Activated CD4-positive, alpha-beta memory T cell treated with anti-CD3 and anti-CD28 coated beads, Interleukin-2, amount 10 ng/mL, durations not matched to agents 7 days and 5 days (primary cell): ENCODE measurements at places on chromosomes 12 and 14. TPM values are rescaled to one million over a fixed set of nuclear protein-coding genes. Genes with fewer than 3 reads are reported as not detected.

MAP1LC3B2 gene
- total RNA-seq, result 0.83 TPM

PRR4 gene
- total RNA-seq, result 0.68 TPM

IGF1 gene
- total RNA-seq, result 0.86 TPM

LAG3 gene
- total RNA-seq, result 91.9 TPM

GDF11 gene
- 7.2 TPM for total RNA-seq

DYRK2 gene
- total RNA-seq, result 49.5 TPM

ZFHX2 gene
- total RNA-seq, result 1.5 TPM

NR4A1 gene
- total RNA-seq, result 10.5 TPM

HOXC12 gene
- not detected for total RNA-seq

RNASE3 gene
- total RNA-seq, result not detected

FAR2 gene
- 19.1 TPM for total RNA-seq

HVCN1 gene
- total RNA-seq, result 11.6 TPM

- peak; percentile 59 for DNase-seq
Observed at GRCh38 chr14:61103541-61104339, 122.7 kb downstream of the SLC38A6 start.

DNA sequence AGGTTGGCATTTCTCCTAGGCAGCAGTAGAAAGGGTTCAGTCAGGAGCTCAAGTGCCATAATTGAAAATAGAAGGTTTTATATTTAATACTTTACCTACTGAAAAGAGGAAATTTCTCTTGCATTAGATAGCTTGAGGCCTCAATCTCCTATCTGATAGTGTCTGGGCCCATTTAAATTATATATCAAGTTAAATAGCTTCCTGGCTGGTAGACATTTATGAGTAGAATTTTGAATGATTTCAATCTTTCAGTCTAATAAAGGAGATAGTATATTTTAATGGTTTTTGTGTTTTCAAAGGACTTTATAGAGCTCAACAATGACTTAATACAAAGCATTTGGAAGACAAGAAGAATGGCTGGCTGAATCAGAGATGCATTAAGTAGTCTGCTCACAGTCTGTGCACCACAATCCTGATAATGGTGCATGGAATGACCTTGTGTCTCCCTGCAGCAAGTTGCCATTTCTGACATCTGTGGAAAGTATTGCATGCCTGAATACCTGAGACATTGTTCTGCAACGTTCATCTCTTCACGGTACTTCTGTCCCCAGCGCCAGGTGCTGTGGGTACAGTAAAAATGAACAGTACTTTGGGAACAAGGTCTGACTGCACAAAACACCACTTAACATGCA, 974.1 kb downstream of the TMTC2 start:
- no peak for DNase-seq

DNA sequence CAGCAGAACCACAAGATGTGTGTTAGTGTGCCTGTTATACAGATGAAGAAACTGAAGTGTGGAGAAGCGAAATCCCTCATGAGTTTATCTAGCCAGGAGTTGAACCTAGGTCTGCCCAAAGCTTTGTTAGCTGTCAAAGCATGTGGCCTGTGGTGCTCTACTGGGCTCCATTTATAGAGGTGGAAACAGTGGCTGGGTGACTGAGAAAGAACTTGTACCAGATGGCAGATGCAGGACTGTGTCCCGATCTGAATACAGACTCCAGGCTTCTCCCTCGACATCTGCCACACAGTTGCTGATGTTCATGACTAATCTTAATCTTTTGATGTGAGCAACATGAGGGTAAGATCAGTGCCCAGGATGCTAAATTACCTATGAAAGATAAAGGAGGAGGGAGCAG, 89.1 kb downstream of the C12orf75 start:
- no peak for DNase-seq

DNA sequence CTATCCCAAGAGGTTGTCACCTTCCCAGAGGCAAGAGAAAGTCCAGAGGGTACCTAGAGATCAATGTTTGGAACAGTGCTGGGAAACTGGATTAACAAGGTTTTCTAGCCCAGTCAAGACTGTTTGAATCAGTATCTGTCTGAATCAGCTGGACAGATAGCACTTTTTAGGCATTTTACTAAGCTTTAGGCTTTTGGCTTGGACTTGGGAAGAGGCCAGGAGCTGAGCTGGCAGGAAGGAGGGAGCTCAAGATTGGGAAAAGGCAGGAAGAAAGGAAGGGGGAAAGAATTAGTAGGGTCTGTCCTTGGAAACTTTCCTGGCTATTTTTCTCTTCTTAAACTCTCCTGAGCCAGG, 8.3 kb downstream of the IKZF4 start:
- no peak for DNase-seq

- no peak for DNase-seq
Observed at GRCh38 chr12:79547044-79547734, 143.6 kb downstream of the PAWR start.

DNA sequence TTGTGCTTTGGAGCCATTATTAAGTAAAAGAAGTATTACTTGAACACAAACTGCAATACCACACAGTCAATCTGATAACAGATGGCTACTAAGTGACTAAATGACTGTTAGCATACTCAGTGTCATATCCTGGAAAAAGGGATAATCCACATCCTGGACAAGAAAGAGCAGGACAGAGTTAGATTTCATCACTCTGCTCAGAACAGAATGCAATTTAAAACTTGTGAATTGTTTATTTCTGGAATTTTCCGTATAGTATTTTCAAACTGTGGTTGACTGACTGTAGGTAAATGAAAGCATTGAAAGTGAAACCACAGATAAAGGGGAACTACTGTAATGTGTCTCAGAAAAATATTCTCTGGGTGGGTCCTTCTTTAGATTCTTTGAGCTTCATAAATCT, 458.8 kb downstream of the TMEM117 start:
- DNase-seq, result no peak

DNA sequence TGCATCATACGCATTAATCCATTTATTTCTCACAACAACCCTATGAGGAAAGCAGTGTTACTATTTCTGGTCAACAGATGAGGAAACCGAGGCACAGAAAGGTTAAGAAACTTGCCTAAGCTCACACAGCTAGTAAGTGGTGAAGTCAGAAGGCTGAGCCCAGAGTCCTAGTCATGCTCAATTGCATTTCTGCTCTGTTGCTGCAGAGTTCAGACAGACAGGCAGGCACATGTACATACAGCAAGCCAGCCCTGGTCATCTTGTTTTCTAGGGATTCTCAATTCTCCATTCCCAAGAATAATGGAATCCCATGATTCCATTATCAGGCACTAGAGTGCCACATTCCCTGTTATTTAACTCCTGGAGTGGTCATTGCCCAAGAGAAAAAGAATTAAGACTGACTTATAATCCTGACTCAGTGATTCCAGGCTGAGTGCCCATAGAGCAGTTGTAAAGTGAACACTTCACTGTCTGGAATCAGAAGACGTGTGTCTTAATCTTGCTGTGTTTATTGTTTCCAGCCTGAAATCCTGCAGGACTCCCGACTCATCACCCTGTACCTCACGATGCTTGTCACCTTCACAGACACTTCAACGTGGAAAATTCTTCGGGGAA, 10.7 kb downstream of the UBE3B start:
- DNase-seq, result no peak

DNA sequence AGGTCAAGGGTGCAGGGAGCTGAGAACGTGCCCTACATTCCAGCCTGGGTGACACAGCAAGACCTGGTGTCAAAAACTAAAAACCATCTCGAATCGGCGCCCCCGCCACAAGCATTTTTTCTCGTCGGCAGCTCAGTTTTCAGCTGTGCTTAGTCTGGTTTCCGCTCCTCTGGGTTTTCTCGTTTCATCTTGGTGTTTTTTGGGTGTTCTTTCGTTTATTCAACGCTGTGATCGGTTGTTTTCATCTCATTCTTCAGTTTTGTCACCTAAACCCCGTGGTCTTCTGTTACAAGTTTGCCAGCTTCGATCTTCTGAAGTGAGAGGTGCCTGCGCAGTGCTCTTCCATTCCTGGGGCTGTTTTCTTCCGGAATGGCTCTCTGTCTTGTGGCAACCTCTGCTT, 41.4 kb downstream of the NOC4L start:
- no peak for DNase-seq

DNA sequence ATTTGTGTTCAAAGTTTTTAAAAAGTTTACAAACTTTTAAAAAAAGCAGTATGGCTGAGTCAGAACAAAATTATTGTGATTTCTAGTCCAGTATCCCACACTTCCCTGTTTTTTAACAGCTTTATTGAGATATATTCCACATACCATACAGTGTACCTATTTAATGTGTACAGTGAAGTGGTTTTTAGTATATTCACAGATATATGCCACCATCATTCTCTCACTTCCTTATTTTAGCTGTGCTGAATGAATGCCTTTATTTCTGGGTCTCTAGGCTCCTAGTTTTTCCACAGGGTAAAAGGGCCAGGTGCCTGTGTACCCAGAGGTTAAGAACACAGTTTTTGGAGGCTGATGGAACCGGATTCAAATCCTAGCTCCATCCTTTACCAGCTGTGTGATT, 58.9 kb upstream of the SRSF5 start:
- no peak for DNase-seq

- DNase-seq, result no peak
Observed at GRCh38 chr12:28027947-28028724, 55.6 kb upstream of the PTHLH start.

GRCh38 chr12:103884316-103884715, 43.3 kb upstream of the NT5DC3 start:
- peak; percentile 37 for DNase-seq

GRCh38 chr12:13740149-13740545, 241.3 kb downstream of the GRIN2B start:
- no peak for DNase-seq

GRCh38 chr12:98483621-98484503, 31.5 kb upstream of the TMPO start:
- DNase-seq, result no peak

DNA sequence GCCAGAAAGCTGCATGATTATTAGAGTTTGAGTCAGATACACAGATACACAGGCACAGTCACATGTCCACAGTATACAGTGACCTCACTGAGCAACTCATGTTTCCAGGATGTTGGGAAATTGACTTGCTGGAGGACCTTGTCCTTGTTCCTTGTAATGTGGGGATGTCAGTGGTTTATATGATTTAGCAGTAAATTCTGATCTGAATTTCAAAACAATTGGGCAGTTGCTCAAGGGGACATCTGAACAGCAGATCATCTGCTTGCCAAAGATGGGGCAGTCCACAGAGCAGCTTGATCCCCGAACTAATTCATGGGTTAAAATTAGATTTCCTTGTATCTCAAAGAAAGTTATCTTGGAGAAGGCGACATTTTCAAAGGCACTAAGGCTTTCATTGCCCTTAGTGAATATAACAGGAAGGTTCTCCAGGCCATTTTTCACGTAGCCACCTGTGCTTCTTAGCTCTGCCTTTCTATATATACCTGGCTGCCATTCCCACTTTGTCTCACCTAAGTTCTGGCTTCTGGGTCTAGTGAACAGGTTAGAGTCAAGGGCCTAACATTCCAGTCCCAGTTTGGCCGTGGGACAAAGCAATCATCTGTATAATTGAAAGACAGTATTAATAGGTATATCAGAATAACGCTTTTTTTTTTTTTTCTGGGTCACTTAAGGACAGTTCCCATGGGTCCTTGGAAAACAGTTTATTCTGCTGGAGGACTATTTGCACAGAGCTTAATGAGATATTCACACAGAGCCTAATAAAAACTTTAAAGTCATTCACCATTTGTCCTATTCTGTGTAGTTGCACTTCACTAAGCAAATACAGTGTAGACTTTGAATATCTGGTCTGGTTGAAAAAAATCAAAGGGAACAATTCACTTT, 64.9 kb upstream of the STRN3 start:
- no peak for DNase-seq

- no peak for DNase-seq
Observed at GRCh38 chr14:53840444-53840843, 116.2 kb downstream of the BMP4 start.

- no peak for DNase-seq
Observed at GRCh38 chr12:77406219-77406905, 341.0 kb upstream of the E2F7 start.

- DNase-seq, result no peak
Observed at GRCh38 chr12:131943876-131944275, 5.9 kb upstream of the EP400 start.

DNA sequence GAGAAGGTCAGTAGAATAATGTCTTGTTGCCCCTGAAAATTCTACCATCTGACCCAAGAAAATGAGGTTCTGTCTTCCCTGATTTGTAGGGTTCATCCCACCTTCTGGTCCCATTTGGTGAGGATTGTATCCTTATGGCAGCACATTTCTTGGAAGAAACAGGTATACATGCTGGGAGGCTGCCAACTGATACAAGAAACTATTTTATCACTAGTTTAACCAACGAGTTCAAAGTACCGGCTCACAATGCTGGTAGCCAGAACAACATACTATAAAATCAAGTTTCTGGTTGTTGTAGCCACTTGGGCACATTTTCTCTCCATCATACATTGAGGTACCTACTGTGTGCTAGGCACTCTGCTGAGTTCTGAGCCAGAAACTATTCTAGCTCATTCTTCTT, 7.1 kb upstream of the KCNH3 start:
- no peak for DNase-seq

DNA sequence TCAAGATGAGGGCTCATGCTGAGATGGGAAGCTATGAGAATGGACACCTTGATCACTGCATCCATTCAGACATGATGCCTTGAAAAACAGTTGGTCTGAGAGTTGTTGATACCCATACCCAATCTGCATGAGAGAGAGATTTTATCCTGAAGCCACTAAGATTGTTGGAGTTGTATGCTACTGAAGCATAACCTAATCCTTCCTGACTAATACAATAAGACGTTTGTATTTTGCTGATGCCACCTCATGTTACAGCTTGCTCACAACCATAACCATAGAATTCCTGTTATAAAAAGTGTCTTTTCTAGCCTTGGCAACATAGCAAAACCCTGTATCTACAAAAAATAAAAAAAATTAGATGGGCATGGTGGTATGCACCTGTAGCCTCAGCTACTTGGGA, 12.7 kb upstream of the SERPINA1 start:
- no peak for DNase-seq

DNA sequence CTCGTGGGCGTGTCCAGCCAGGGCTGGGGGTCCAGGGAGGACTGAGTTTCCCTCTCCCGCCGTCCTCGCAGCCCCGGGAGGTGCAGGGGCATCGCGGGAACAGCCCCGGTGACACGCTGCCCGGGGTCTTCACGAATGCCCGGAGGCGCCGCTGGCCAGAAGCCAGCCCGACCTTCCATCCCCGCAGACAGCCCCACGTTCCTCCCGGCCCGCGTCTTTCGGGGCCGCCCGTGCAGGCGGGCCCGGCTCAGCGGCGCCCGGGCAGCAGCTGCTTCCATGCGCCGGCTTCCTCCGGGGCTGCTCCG, 827 bp upstream of the TEDC1 start:
- DNase-seq, result no peak

GRCh38 chr14:89268514-89268913, 148.5 kb downstream of the FOXN3 start:
- DNase-seq, result no peak

GRCh38 chr14:43595096-43595772, 911.8 kb downstream of the FSCB start:
- no peak for DNase-seq

- no peak for DNase-seq
Observed at GRCh38 chr12:43309959-43310358, 242.0 kb downstream of the ADAMTS20 start.
